Activated naive CD4-positive, alpha-beta T cell (primary cell): ENCODE measurements at places on chromosomes 5 and 9.

- DNase-seq = no peak
Measured at GRCh38 chr5:11719888-11720481, 184.3 kb downstream of the CTNND2 start.

DNA sequence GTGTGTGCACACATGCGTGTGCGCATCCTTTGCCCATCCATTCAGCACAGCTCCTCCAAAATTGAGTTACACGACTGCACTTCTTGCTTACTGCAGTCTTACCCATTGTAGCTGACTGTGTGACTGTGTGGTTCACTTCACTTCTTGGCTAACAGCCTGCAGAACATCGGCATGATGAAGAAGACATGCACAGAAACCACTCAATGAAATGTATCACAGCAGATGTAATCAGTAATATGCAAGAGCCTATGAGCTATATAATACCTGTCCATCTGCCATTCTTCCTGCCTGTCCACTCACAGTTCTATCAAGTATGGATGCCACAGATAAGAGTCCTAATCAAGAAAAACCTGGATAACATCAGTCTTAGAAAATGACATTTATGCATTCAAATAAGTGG lies 83.9 kb downstream of the TRPM3 start:
- DNase-seq = no peak

DNA sequence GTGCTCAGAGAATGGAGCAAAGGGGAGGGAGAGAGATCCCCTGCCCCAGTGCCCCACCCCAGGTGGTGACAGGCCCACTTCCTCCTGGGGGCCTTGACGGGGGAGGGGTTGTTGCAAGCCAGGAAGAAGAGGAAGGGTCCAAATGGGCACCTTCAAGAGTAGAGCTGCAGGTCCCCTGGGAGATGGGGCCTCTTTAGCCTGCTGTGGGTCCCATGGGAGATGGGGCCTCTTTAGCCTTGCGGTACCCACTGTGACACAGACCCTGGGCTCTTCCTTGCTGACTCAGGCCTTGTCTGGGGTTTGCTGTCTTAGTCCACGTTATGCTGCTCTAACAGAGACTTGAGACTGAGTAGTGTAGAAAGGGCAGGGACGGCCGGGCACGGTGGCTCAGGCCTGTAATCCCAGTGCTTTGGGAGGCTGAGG lies 9.6 kb upstream of the TOR4A start:
- DNase-seq = no peak

- peak; percentile 61 for DNase-seq
Measured at GRCh38 chr9:36036780-36037548, at the start of gene RECK. Gene RECK, plus strand, starts transcription at chr9:36036913. Its CDS starts 86 bp downstream, at chr9:36036999.

- no peak for DNase-seq
Measured at GRCh38 chr9:83043597-83043996, 19.3 kb downstream of the RASEF start.

GRCh38 chr5:7805379-7805778 lies 45.6 kb downstream of the CFAP90 start:
- no peak for DNase-seq

DNA sequence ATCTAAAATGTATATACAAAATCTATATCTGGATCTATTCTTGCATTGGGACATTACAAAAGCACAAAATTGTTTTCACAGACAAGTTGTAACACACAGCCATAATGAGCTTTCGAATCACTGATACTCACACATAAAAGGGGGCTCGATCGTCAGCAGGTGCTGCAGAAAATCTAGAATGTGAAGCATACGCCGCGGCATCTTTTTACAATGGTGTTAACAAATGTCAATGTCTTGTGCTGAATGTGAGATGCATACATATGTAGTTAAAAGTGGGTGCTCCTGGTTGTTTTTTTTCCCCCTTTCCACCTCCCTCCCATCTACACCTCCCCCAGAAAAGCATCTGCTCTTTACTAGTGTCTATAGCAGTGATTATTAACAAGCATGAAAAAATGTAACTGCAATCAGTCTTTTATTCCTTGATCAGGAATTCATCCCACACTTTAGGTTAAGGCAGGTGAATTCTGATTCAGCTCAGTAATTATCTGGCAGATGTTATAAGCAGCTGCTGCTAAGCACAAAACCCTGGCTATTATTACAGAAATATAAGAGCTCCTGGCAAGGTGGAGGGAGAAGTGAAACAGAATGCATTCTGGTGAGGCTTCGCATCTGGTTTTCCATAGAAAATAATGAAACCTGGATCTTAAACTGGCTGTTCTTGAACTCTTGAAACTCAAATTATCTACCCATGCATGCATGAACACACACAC lies 114.1 kb downstream of the MPDZ start:
- DNase-seq = no peak
